ENCODE measurements at places on chromosomes 3 and 15.
A peak's percentile ranks its signal among the peaks of the same experiment; 100 is the strongest.

GRCh38 chr3:126549861-126550487 lies 8.8 kb downstream of the C3orf22 start:
- no peak for DNase-seq

- DNase-seq, result no peak
Measured at GRCh38 chr3:131142580-131142979, 115.9 kb downstream of the NEK11 start.

DNA sequence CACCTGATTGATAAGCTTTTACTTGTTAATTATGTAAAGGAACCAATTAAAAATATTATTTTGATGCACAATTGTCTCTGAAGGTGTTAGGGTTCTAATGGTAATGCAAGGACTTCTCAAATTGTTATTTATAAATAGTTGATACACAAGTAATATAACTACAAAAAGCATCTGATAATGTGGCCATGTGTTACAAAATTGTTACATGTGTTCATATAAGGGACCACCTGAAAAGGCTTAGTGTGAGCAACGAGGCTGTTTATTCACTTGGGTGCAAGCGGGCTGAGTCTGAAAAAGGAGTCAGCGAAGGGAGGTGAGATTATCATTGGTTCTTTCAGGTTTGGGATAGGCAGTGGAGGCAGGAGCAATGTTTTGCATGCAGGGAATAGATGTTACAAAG lies 421.9 kb upstream of the CADM2 start:
- DNase-seq, result no peak

DNA sequence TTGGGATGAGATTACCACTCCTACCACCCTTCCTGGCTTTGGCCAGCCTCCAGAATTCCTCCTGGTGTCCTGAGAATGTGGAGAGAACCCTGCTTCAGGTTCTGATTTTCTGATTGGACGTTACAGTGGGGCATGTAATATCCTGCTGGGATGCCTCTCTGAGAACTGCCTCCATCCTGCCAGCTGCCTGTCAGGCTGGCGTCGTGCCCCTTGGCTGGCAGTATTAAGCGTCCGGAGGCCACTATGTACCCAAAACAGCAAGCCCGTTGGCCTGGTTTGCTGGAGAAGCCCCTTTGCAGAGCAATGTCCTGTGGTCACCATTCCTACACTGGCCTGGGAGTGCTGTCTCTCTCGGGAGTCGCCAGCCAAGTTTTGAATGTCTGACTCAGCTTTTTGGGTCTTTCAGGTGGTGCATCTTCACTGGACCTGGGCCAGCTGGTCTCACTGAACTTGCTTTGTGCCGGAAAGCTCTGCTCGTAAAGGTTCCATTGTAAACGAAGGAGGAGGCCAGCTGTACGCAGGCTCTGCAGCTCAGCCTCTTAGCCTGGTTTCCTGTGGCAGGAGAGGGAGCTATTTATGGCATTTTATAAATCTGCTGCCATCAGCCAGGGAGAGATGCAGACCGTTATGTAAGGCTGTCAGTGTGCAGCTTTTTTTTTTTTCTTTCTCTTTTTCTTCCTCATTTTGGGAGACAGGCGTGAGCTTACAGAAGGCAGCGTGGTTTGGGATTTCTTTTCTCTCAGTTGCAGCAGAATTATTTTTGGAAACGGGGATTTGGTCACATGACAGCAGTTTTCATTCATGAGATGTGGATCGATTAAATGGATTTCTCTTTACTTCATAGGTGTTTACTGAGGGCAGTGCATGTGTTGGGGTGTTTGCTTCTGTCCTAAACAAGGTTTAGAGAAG lies 19.0 kb upstream of the TRAK1 start:
- DNase-seq, result no peak

DNA sequence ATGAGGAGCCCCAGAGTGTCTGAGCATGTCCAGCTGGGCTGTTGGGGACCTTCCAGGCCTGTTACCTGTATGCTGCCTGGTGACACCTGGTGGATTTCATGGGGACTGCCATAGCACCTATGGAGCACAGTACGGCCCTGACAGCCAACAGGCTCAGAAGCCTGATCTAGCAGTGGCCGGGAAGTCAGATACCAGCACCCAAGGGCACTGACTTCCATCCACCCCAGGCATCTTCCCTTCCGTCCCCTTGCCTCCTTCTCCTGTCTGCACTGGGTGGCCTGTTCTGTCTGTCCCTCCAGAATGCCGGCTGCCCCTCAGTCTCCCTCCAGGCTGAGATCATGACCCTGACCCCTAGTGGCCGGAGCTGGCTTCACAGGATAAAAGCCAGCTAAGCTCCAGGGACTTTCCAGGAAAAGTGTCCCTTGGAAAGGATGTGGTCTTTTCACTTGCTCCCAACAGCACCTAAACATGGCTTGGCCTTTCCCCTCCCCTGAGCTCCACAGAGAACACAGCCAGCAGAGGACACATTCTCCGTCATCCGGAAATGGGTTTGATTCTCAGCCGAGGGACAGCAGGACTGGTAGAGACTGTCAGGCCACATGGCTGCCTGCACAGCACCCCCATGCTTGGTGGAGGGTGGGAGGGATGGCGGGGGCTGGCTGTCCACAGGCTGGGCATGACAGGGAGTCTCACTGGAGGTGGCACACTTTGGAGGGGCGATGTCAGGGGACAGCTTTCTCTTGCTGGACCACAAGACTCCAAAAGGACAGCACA lies 9.5 kb downstream of the RPS17 start:
- DNase-seq, result peak; percentile 60

DNA sequence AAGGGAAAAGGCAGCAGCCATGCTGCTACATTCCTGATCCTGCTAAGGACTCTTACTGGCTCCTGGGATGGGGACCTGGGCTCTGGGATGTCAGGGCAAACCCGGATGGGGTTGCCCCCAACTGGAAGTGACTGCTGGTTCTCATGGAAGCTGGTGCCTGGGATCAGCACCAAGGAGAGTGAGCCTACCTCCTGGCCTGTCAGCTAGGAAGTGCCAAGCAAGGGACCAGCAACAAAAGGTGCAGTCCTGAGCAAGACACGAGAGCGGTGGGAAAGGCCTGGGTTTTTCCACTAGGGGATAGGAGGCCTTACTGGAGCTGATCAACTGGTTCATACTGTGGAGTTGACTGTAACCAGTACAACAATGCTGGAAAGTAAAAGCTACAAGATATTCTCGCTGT lies 47.9 kb upstream of the SYNM start:
- no peak for DNase-seq

DNA sequence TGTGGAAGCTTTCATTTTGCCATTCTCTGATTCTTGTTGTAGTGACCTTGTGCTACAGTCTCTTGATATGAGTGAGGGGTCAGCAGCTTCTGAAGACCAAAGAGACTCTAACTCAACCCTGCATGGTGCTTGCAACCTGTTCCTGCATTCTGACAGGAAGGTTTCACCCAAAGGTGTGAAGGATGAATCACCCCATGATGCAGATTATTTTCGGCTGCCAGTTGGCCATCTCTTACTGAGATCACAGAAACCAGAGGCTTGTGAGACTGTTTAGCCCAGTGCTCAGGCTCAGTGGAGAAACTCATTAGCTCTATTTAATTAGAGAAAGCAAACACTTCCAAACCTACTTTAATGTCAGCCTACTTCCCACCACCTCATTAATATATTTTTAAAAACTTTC lies 29.2 kb upstream of the TPRG1 start:
- DNase-seq, result no peak

DNA sequence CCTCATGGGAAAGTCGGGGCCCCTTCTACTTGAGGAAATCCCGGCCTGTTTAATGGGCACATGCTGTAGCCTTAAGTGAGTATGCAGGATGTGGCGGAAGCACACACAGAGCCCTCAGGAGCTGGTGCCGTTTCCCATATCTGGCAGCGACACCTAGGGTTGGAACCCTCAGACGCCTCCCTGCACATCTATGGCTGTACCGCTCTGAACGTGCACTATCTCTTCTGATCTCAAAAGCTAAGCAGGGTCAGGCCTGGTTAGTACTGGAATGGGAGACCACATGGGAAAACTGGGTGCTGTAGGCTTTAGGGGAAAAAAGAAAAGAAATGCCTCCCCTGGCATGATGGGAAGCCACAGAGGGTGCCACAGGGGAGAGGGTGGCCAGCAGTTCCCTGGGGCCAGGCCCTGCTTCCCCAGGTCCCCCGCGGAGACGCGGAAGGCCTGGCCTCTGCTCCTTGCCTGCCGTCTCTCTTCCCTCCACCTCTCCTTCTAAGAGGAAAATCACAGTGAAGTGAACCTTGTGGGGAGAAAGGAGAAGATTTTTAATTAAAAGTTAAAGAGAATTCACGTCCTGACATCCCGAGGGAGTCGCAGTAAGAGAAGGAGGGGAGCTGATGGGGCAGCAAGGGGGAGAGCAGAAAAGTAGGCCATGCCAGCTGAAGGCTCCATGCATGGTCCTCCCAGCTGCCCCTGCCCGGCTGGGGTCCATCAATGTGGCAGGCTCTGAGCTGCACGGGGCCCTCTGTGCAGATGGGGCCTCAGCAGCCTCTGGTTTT lies 60.5 kb upstream of the TMEM115 start:
- no peak for DNase-seq

- no peak for DNase-seq
Measured at GRCh38 chr15:46815765-46816164, 901.5 kb upstream of the SEMA6D start.

GRCh38 chr3:93911206-93911605 lies 62.5 kb downstream of the PROS1 start:
- no peak for DNase-seq

- no peak for DNase-seq
Measured at GRCh38 chr3:107756649-107757048, 233.9 kb downstream of the BBX start.

DNA sequence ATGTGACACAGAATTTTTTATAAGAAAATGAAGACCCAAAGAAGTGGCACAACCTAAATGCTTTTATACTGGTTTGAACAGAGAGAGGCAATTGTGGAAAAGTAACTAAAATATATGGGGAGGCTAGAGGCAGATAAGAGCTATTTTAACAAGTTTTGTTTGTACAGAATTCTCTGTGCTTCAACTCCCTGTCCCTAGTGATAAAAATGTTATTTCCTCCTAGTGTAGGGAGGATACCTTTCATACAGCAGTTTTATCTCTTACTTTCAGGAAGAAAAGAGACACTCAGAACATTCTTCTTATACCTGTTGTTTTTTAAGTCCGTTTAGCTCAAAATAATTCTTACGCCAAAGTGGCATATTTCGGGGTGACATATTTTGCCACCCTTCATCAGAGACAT lies 21.2 kb upstream of the ZNF639 start:
- no peak for DNase-seq

DNA sequence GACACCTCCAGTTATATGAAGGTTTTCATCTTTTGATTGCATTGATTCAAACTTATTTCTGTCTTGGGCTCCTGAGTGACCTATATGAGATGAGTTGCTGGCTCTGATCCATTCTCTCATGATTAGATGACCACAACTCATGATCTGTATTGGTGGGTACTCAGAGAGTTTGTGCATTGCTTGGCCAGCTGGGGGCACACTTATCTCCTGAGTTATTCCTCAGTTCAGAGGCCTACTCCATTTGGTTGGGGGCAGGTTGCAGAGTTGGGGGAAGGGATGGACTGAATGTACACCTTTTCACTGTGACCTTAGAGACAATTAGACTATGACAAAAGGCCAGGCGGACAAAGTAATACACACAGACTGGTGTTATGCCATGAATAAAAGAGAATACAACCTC lies 166.2 kb upstream of the SEMA6D start:
- no peak for DNase-seq

Data from stimulated activated CD4-positive, alpha-beta T cell treated with anti-CD3 and anti-CD28 coated beads, Interleukin-2, amount 100 ng/mL, for 48 hours (primary cell).